Breast epithelium (tissue), 4 donors: ENCODE measurements at places on chromosomes 6 and 20. TPM values are rescaled to one million over a fixed set of nuclear protein-coding genes. Genes with fewer than 3 reads are reported as not detected.

CRISP1 gene
- total RNA-seq: not detected

BANF2 gene
- not detected for total RNA-seq

TGM2 gene
- 10.7 TPM for total RNA-seq

PPP1R14C gene
- 3.3 TPM for total RNA-seq

TFAP2A gene
- 46.0 TPM for total RNA-seq

CENPB gene
- total RNA-seq: 55.5 TPM

GSTA1 gene
- 2.0 TPM for total RNA-seq

RGS17 gene
- 0.29 TPM for total RNA-seq

COX4I2 gene
- total RNA-seq: 5.3 TPM

PCK1 gene
- total RNA-seq: 29.3 TPM

UNC5CL gene
- total RNA-seq: 1.8 TPM

MOCS3 gene
- 6.4 TPM for total RNA-seq

FAM83C gene
- not detected for total RNA-seq

TREM1 gene
- 1.3 TPM for total RNA-seq
